Osteocyte (in vitro differentiated cells): ENCODE measurements at places on chromosomes 16 and 17. TPM values are rescaled to one million over a fixed set of nuclear protein-coding genes. Genes with fewer than 3 reads are reported as not detected.
A peak's percentile ranks its signal among the peaks of the same experiment; 100 is the strongest.

The CPHXL2 gene
- total RNA-seq, result not detected in 2 replicates

The PRR15L gene
- not detected in 2 replicates for total RNA-seq

The NLRC3 gene
- not detected in 2 replicates for total RNA-seq

The MMP2 gene
- 421 and 452 TPM in 2 replicates for total RNA-seq

The FAM20A gene
- not detected in 2 replicates for total RNA-seq

DNA sequence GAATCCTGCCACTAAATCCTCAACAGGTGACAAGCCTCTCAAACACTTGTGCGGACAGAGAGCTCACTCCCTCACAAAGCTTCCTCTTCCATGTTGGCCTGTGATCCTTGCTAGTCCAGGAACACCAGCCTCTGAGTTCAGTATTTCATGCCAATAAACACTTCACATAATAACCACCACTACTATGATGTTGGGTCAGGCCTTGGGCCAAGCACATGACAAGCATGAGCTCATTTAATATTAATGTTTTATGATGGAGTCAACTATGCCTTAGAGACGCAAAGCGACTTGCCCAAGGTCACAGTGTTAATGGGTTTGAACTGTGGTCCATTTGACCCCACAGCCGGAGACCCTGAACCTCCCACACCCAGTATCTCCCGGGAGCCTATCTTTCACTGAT, 129.1 kb downstream of the GAS7 start:
- peaks cover 12% of the 10 kb centered on the region for H3K4me1 ChIP-seq
- H3K4me3 ChIP-seq, result no peak overlapping the region
- no peak for DNase-seq
- H3K27me3 ChIP-seq, result peaks cover 7% of the 10 kb centered on the region
- H3K36me3 ChIP-seq, result no peaks in the 10 kb centered on the region
- no peak overlapping the region for H3K27ac ChIP-seq

DNA sequence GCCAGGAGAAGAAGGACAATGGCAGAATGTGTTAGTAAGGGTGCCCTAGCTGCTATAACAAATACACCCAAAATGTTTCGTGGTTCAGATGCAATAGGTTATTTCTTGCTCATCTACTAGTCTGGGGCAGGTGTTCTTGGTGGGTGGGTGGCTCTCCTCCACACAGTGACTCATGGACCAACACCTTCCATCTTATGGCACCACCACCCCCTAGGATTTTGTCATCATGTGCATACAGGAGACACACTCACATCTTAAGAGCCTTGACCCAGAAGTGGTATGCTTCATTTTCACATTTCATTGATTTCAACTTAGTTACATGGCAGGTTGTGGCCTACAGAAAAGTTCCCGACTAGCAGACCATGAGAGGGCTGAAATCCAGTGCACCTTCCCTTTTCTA, 114.7 kb downstream of the AMFR start:
- H3K27ac ChIP-seq, result no peak overlapping the region
- peaks cover 42% of the 10 kb centered on the region for H3K27me3 ChIP-seq
- no peaks in the 10 kb centered on the region for H3K36me3 ChIP-seq
- no peak for DNase-seq
- H3K4me1 ChIP-seq, result no peaks in the 10 kb centered on the region
- H3K4me3 ChIP-seq, result no peak overlapping the region

- H3K36me3 ChIP-seq, result peaks cover 11% of the 10 kb centered on the region
- DNase-seq, result peak; percentile 98
- H3K4me3 ChIP-seq, result peak overlapping the region; percentile 91
- peak overlapping the region; percentile 99 for H3K27ac ChIP-seq
- peaks cover 36% of the 10 kb centered on the region for H3K4me1 ChIP-seq
- H3K27me3 ChIP-seq, result no peaks in the 10 kb centered on the region
Measured at GRCh38 chr17:28710861-28711722, 596 bp downstream of the PROCA1 start.

- H3K27ac ChIP-seq, result peak within 1 kb of the TSS; percentile 93
- H3K27me3 ChIP-seq, result no peaks in the 10 kb centered on the region
- H3K36me3 ChIP-seq, result peaks cover 4% of the 10 kb centered on the region
Measured at GRCh38 chr16:29811896-29812665, at the start of gene PRRT2. PRRT2 (plus strand) TSS chr16:29812193; CDS start chr16:29813055, 862 bp downstream.

- no peaks in the 10 kb centered on the region for H3K27me3 ChIP-seq
- no peaks in the 10 kb centered on the region for H3K4me1 ChIP-seq
Measured at GRCh38 chr16:50967827-50968612, 183.1 kb downstream of the SALL1 start.
